Hepatocyte (in vitro differentiated cells): ENCODE measurements at places on chromosomes 11 and 22. TPM values are rescaled to one million over a fixed set of nuclear protein-coding genes. Genes with fewer than 3 reads are reported as not detected.

- H3K4me1 ChIP-seq, result no peaks in the 10 kb centered on the region
- H3K36me3 ChIP-seq, result no peaks in the 10 kb centered on the region
- DNase-seq, result no peak
- H3K27me3 ChIP-seq, result no peaks in the 10 kb centered on the region
- no peak overlapping the region for H3K4me3 ChIP-seq
- no peak overlapping the region for H3K27ac ChIP-seq
Observed at GRCh38 chr11:37788141-37788877, 1190.3 kb upstream of the RAG2 start.

DNA sequence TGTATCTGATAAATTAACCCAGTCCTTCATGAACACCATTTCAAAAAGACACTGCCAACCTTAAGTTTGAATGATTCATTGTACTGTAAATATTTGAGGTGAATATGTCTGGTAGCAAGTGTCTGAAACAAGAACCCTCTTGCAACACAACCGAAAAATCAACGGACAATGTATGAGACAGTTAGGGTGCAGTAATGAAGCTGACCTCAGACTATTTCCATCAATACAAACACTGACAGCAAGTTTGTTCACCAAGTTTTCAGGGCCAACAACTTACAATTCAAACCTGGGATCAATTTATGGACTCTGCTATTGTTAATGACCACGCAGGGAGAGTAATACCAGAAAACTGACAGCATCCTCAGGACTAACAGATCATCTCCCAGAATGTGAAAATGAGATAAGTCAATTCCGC, 126.3 kb downstream of the CADM1 start:
- H3K27me3 ChIP-seq, result no peaks in the 10 kb centered on the region
- H3K27ac ChIP-seq, result no peak overlapping the region
- H3K4me1 ChIP-seq, result no peaks in the 10 kb centered on the region

GRCh38 chr11:120184371-120184945, 26.4 kb upstream of the OAF start:
- no peaks in the 10 kb centered on the region for H3K27me3 ChIP-seq
- DNase-seq, result no peak
- peaks cover 72% of the 10 kb centered on the region for H3K4me1 ChIP-seq
- H3K27ac ChIP-seq, result peak overlapping the region; percentile 98
- no peaks in the 10 kb centered on the region for H3K36me3 ChIP-seq

APOL5 gene
- not detected in 2 replicates for total RNA-seq

- H3K4me1 ChIP-seq, result no peaks in the 10 kb centered on the region
- no peak overlapping the region for H3K27ac ChIP-seq
- no peaks in the 10 kb centered on the region for H3K36me3 ChIP-seq
- no peak for DNase-seq
- H3K27me3 ChIP-seq, result peaks cover 52% of the 10 kb centered on the region
Observed at GRCh38 chr11:20604864-20605601, 5.6 kb downstream of the SLC6A5 start.

MUC2 gene
- 6.7 and 18.2 TPM in 2 replicates for total RNA-seq

C11orf21 gene
- 0.17 TPM in 1 of 2 replicates, not detected in the other for total RNA-seq

GRCh38 chr11:28512143-28512756, 404.1 kb downstream of the METTL15 start:
- no peaks in the 10 kb centered on the region for H3K27me3 ChIP-seq
- DNase-seq, result no peak
- no peaks in the 10 kb centered on the region for H3K36me3 ChIP-seq
- H3K4me3 ChIP-seq, result no peak overlapping the region

DNA sequence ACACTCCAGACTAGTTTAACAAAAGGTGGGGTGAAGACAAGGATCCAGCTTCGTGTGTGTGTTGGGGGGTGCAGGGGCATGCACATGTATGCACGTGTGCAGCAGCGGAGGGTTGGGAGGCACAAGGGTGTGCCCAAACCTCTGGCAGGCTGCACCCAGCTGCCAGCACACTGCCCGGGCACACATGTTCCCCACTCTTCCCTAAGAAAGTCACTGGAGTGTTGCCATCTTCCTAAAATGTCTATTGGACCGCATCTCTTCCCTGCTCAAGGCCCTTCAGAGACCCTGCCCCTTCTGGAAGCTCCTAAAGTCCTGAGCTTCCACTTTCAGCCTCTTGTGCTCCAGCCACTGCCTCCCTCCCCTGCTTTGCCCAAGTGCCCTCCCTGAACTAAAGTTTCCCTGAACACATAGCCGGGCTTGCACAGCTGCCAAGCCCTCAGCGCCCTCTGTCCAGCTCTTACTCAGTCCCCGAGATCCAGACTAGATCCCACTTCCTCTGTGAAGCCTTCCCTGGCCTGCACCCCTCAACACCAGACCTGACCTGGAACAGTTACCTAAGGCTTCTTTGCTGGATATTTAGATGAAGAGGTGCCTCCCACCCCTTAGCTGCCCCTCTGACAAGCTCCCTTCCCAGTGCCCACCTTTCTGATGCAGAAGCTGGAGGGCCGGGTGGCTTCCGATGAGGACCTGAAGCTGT, 6.0 kb downstream of the CFL1 start:
- DNase-seq, result no peak
- no peak overlapping the region for H3K4me3 ChIP-seq
- peaks cover 29% of the 10 kb centered on the region for H3K4me1 ChIP-seq
- no peaks in the 10 kb centered on the region for H3K27me3 ChIP-seq
- H3K27ac ChIP-seq, result peak overlapping the region; percentile 88

FJX1 gene
- 12.4 and 13.5 TPM in 2 replicates for total RNA-seq

MYBPC3 gene
- total RNA-seq, result 0.68 and 1.4 TPM in 2 replicates

CD3E gene
- not detected in 2 replicates for total RNA-seq

TNNI2 gene
- 0.73 and 2.4 TPM in 2 replicates for total RNA-seq

DNA sequence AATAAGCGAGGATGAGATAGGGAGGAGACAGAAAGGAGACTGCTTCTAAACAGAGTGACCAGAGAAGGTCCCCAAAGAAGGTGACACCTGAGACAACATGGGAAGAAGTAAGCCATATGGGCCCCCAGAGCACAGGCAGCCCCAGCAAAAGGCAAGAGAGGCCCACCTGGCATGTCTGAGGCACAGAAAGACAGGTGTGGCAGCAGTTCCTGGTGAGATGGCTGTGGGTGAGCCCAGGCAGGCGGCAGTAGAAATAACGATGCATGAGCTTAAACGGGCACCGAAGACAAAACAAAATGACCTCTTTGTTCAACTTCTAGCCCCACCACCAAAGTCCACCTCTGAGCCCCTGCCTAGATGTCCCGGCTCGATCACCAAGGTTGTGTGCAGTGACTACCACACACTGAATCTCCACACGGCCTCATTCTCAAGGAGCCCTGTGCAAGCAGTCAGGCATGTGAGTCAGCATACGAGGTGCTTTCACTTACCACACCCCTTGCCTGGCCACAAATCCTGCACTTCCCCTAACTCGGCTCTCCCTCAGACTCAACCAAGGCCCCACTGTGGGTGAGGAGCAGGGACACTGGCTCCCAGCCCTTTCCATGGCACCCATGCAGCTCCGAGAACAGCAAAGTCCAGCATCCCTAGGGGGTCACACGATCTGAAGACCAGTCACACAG, 77.6 kb downstream of the PACSIN2 start:
- no peaks in the 10 kb centered on the region for H3K36me3 ChIP-seq
- peaks cover 60% of the 10 kb centered on the region for H3K4me1 ChIP-seq
- peak; percentile 79 for DNase-seq
- no peak overlapping the region for H3K4me3 ChIP-seq
- H3K27me3 ChIP-seq, result no peaks in the 10 kb centered on the region
- peak overlapping the region; percentile 88 for H3K27ac ChIP-seq

- H3K4me3 ChIP-seq, result no peak overlapping the region
- H3K4me1 ChIP-seq, result no peaks in the 10 kb centered on the region
- H3K36me3 ChIP-seq, result no peaks in the 10 kb centered on the region
- no peak for DNase-seq
- no peak overlapping the region for H3K27ac ChIP-seq
Observed at GRCh38 chr11:85472953-85473352, 154.2 kb downstream of the DLG2 start.

CCDC85B gene
- total RNA-seq, result 15.1 and 21.5 TPM in 2 replicates

MIF gene
- 240 and 306 TPM in 2 replicates for total RNA-seq

- H3K27me3 ChIP-seq, result no peaks in the 10 kb centered on the region
- no peaks in the 10 kb centered on the region for H3K4me1 ChIP-seq
- no peak for DNase-seq
- H3K27ac ChIP-seq, result no peak overlapping the region
Observed at GRCh38 chr22:25996669-25997068, 172.6 kb upstream of the SEZ6L start.

GRCh38 chr11:64292460-64293254, 1.6 kb downstream of the KCNK4 start:
- peaks cover 79% of the 10 kb centered on the region for H3K27me3 ChIP-seq
- DNase-seq, result no peak
- H3K4me3 ChIP-seq, result peak overlapping the region; percentile 23
- no peaks in the 10 kb centered on the region for H3K36me3 ChIP-seq
- peaks cover 4% of the 10 kb centered on the region for H3K4me1 ChIP-seq
